ENCODE measurements at places on chromosomes 7 and 10. TPM values are rescaled to one million over a fixed set of nuclear protein-coding genes. Genes with fewer than 3 reads are reported as not detected.

GIMAP8 gene
- total RNA-seq = 8.8 TPM

GCK gene
- 5.1 TPM for total RNA-seq

JCAD gene
- total RNA-seq = 169 TPM

CYP2C19 gene
- 0.22 TPM for total RNA-seq

RTKN2 gene
- total RNA-seq = 9.1 TPM

IGFBP3 gene
- total RNA-seq = 68.0 TPM

ADRB1 gene
- total RNA-seq = 3.2 TPM

ADGRA1 gene
- 3.4 TPM for total RNA-seq

CLDN4 gene
- total RNA-seq = 0.20 TPM

AKR1D1 gene
- not detected for total RNA-seq

GJC3 gene
- 12.6 TPM for total RNA-seq

SFXN2 gene
- total RNA-seq = 6.9 TPM

IFIT2 gene
- 14.6 TPM for total RNA-seq

SLC16A9 gene
- total RNA-seq = 108 TPM

FOXP2 gene
- 27.5 TPM for total RNA-seq

CALCR gene
- total RNA-seq = 2.4 TPM

PRTFDC1 gene
- 28.7 TPM for total RNA-seq

LIPK gene
- total RNA-seq = not detected

BBIP1 gene
- total RNA-seq = 56.4 TPM

LIPM gene
- not detected for total RNA-seq

FAM24B gene
- total RNA-seq = 4.9 TPM

GPC2 gene
- 9.8 TPM for total RNA-seq

SP8 gene
- 0.33 TPM for total RNA-seq

SEC61A2 gene
- 16.9 TPM for total RNA-seq

PHTF2 gene
- 50.5 TPM for total RNA-seq

TLX1 gene
- not detected for total RNA-seq

VENTX gene
- total RNA-seq = 0.06 TPM

SFMBT2 gene
- total RNA-seq = 23.8 TPM

CRHR2 gene
- 0.89 TPM for total RNA-seq

AKR1C8 gene
- total RNA-seq = 0.94 TPM

FAM25A gene
- not detected for total RNA-seq

NEBL gene
- total RNA-seq = 103 TPM

NXPH1 gene
- 60.7 TPM for total RNA-seq

NPFFR1 gene
- total RNA-seq = 0.50 TPM

TMEM236 gene
- total RNA-seq = 0.44 TPM

NUTM2E gene
- 0.88 TPM for total RNA-seq

TFEC gene
- 6.6 TPM for total RNA-seq

HOXA3 gene
- 6.2 TPM for total RNA-seq

TCAF2 gene
- total RNA-seq = 1.5 TPM

TPST1 gene
- total RNA-seq = 77.4 TPM

PITX3 gene
- total RNA-seq = 1.6 TPM

EBF3 gene
- 14.3 TPM for total RNA-seq

CLCN1 gene
- total RNA-seq = 0.28 TPM

INHBA gene
- total RNA-seq = 2.9 TPM

ARPC1A gene
- 99.9 TPM for total RNA-seq

ASAH2 gene
- total RNA-seq = 6.1 TPM

AFAP1L2 gene
- total RNA-seq = 48.3 TPM

RBP3 gene
- not detected for total RNA-seq

PIP gene
- total RNA-seq = not detected

ARID5B gene
- total RNA-seq = 25.7 TPM

MKX gene
- 2.9 TPM for total RNA-seq

OR13A1 gene
- total RNA-seq = 0.20 TPM

C10orf95 gene
- not detected for total RNA-seq

All from spinal cord (tissue), 10 donors.